Osteoblast (primary cell): ENCODE measurements at places on chromosomes 5 and 9. TPM values are rescaled to one million over a fixed set of nuclear protein-coding genes. Genes with fewer than 3 reads are reported as not detected.

SLC1A3 gene
- 45.2 and 76.9 TPM in 2 replicates for total RNA-seq

ZNF300 gene
- total RNA-seq, result 5.9 and 6.5 TPM in 2 replicates

NRG2 gene
- 0.72 and 0.88 TPM in 2 replicates for total RNA-seq

LCN15 gene
- total RNA-seq, result not detected in 2 replicates

UHRF2 gene
- total RNA-seq, result 81.3 and 84.3 TPM in 2 replicates

EGFL7 gene
- total RNA-seq, result 3.3 and 6.2 TPM in 2 replicates

HAPLN1 gene
- total RNA-seq, result 18.8 and 36.5 TPM in 2 replicates

PRR16 gene
- 30.4 and 36.2 TPM in 2 replicates for total RNA-seq

RLN2 gene
- total RNA-seq, result not detected in 2 replicates
